Omental fat pad (tissue), 4 donors: ENCODE measurements at places on chromosomes 3 and 15.

DNA sequence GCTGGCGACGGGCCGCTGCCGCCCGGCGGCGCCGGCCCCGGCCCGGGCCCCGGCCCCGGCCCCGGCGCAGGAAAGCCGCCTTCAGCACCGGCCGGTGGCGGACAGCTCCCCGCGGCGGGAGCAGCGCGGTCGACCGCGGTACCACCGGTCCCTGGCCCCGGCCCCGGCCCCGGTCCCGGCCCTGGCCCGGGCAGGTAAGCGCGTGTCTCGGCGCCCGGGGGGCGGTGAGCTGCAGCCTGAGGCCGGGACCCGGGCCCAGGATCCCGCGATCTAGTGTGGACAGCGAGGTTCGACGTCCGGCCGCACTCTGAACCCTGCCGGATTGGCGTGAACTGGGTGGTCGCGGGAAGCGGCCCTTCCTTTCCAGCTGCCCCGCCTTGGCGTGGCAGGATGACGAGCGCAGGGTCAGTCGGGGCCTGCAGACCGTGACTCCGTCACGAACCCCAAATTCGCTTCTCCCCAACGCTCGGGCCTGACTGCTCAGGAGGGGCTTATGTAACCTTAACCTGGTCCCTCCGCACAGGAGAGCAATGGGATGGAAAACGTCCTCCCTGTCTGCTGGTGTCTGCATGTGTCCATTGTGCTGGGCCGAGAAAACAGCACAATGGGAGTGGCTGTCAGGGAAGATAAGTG is 472 bp downstream of the BSN start:
- DNase-seq: no peak

DNA sequence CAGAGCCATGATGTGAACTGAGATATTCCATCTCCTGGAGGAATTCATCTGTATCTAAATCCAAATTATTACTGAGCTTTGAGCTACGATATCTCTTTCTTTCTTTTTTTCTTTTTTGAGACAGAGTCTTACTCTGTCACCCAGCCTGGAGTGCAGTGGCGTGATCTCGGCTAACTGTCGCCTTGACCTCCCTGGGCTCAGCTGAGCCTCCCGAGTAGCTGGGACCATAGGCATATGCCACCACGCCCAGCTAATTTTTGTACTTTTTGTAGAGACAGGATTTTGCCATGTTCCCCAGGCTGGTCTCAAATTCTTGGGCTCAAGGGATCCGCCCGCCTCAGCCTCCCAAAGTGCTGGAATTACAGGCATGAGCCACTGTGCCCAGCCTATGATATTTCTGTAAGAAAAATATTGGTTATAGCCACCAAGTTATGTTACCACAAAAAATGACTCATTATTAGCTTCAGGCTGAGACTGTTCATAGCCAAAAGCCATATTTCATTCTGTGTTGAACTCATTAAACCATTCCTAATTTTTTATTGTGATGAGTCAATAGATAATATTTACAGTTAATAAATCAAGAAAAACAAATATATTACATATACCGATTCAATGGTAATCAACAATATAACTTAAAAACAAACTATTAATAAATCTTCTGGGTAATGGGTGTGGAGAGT is 27.1 kb upstream of the SLC30A4 start:
- DNase-seq: no peak

- DNase-seq: no peak
These were observed 5.6 kb downstream of the TIGIT start for GRCh38 chr3:114299421-114299820.

GRCh38 chr3:169759256-169759655 is 5.6 kb downstream of the TERC start:
- DNase-seq: no peak

DNA sequence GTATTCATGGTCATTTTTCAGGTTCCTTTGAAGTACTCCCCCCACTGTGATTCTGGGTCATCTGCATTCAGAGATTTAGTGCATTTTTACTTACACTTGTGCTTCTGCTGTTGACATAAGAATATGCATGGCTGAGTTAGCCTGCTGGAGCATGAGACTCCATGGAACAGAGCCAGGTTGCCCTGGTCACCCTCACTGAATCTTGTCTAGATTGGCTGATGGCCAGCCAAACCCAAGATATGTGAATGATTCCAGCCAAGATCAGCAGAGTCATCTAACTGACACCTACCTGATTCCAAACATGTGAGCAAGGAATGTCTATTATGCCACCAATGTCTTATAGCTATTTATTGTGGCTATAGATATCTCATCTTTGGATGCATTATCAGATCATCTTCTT is 25.1 kb downstream of the DTWD1 start:
- no peak for DNase-seq

DNA sequence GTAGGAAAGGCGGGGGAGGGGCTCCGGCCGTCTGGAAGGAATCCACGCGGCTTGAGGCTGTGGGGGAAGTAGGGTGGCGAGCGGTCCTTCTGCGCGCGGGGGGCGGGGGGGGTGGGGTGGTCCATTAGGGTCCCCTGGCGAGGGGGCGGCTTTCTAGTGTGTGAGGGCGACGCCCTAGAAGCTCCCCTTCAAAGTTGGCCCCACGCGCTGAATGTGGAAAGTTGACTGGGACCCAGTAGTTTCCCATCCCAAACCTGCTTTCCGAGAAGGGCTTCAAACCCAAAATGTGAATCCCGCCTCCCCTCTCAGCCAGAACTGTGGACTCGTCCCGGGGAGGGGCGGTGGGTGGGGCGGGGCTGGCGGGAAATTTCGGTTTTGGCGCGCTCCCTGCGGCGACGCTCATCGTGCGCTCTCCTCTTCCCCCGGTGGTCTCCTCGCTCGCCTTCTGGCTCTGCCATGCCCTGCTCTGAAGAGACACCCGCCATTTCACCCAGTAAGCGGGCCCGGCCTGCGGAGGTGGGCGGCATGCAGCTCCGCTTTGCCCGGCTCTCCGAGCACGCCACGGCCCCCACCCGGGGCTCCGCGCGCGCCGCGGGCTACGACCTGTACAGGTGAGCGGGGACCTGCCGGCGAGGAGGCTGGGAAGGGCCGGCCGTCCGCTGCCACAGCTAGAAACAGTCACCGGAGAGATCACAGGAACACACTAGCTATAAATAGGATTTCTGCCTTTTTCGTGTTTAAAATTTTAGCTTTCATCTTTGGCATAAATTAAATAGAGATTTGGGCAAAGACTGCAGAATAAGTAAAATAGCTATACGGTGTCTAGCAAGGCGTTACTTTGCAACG is 790 bp downstream of the DUT start:
- peak; percentile 27 for DNase-seq

GRCh38 chr15:62558640-62559380 is 393.7 kb upstream of the C2CD4B start:
- no peak for DNase-seq

GRCh38 chr3:128585189-128585588 is 65.4 kb downstream of the RPN1 start:
- no peak for DNase-seq

DNA sequence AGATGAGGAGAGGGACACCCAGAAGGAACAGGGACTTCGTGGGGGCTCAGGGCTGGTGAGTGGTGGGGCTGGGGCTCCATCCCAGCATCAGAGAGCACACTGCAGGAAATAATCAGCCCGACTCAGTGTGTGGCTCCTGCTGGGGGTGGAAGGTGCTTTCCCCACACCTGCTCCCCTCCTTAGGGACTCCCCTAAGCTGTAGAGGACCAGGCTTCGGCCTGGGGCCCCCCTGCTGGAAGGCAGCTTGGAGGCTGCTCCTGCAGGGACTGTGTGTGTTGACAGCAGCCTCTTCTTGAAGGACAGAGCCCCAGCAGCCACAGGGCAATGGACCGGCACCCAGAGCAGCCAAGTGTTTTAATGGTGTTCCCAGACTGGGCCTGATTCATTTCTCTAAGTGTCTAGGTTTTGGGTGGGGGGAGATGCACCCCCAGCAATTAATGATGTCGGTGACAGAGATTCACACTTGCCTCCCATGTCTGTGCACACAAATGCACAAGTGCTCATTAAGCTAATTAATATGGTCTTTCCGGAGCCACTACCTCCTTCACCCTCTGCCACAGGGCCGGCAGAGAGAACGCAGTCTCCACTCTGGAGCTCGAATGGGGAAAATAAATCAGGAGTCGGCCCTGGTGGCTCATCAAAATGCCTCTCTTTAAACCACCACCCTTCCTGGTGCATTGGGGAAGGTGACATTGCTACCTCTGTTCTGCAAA is 16.9 kb upstream of the FGD5 start:
- no peak for DNase-seq

DNA sequence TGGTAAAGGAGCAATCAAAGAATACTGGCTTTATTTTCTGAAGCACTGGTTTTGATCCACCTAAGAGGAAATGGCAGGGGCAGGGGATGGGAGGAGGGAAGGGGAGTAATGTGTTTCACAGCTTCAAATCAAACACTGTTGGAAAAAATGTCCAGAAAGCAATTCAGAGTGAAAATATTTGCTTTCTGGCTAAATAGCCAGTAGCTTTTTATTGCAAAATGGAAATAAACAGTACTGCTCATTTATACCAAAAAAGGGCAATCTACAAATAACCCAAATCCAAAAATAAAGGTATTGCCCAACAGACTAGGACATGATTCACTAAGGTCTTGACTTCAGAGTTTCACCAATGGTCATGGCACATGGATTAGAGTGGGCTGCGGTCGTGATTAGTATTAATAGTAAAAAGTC is 279.3 kb upstream of the THBS1 start:
- DNase-seq: no peak

DNA sequence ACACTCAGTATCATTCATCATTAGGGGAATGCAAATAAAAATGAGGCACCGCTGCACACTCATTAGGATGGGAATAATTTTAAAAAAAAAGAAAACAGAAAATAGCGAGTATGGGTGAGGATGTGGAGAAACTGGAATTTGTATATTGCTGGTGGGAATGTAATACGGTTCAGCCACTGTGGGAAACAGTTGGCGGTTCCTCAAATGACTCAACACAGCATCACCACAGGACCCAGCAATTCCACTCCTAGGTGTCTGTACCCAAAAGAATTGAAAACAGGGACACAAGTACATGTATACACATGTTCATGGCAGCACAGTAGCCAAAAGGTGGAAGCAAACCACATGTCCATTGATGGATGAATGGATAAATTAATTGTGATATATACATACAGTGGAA is 35.2 kb upstream of the RFTN1 start:
- no peak for DNase-seq

- no peak for DNase-seq
These were observed 147.9 kb upstream of the ABI3BP start for GRCh38 chr3:101141135-101141534.

- no peak for DNase-seq
These were observed 683.5 kb downstream of the TUSC7 start for GRCh38 chr3:117393119-117393518.

- DNase-seq: no peak
These were observed 92.0 kb downstream of the TMEM108 start for GRCh38 chr3:133130168-133130567.

- DNase-seq: no peak
These were observed 176.6 kb downstream of the KLHL25 start for GRCh38 chr15:85618228-85618505.

DNA sequence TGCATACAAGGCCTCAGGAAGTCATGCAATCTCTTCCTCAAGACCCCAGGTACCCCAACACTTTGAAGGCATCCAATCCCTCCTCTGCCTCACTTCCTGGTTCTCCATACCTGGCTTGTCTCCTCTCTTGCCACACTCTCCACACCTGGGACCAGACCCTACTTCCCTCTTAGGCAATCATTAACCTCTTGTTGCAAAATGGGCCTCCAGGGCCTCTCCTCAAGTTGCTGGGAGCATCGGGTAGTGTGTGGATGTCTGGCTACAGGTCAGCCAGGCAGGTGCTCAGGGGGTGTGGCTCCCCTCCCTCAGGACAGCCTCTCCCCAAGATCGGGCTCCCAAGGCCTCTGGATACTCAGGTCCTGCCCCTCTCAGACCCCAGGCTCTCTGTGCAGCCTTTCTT is 8.6 kb downstream of the PLA2G4E start:
- DNase-seq: no peak

DNA sequence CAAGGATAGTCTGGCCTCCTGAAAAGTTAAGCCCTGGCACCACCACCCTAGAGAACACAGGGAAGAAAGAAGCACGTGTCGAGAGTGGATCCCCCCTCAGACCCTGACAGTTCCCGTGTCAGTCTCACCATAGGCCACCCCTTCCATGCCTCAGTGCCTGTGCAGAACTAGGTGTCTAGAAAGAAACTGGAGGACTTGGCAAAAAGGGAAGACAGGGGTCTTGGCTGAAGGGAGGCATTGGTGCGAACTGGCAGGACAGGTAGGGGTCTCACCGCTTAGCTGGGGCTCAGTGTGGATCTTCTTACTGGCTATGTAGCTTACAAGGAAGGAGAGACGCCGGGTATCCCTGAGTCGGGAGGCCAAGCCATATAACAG is 518 bp downstream of the QARS1 start:
- no peak for DNase-seq

DNA sequence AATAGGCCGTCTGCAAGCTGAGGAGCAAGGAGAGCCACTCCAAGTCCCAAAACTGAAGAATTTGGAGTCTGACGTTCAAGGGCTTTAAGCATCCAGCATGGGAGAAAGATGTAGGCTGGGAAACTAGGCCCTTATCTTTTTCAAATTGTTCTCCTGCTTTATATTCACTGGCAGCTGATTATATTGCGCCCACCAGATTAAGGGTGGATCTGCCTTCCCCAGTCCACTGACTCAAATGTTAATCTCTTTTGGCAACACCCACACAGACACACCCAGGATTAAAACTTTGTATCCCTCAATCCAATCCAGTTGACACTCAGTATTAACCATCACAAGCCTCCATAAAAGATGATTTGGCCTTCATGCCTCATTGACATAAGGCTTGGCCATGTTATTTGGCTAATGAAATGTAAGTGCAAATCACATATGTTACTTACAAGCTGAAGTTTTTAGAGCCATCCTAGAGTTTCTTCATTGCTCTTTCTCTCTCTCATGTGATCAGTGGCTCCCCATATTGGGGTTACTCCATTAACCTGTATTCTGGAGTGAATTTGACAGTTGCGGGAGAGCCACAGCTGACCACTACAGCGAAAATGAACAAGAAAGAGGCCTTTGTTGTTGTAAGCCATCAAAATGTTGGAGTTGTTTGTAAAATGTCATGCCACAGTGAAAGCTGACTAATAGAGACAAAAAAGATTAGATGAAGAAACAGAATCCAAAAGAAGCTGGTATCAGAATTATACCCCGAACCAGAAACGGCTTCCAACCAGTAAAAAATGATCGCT is 61.7 kb downstream of the GBE1 start:
- DNase-seq: no peak

DNA sequence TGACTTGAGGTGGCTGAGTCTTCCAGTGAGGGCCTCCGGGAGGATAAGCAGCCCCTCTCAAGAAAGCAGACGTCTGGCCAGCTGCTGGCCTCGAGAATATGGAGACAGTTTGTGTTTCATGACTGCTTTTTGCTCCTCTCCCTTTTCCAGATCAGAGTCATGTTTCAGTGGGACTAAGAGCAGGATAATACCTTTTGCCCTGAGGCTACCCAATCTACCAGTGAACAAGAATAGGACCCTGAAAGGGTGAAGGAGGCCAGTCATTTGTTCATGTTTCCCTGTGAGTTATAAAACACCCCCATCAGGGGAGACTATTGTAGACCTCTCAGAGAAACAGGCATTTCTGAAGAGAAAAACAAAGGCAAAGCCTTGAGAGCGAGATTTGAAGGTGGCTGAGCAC is 137.4 kb downstream of the RYR3 start:
- no peak for DNase-seq

GRCh38 chr3:13748276-13748879 is 131.5 kb downstream of the WNT7A start:
- DNase-seq: no peak

- no peak for DNase-seq
These were observed 140.9 kb downstream of the TFG start for GRCh38 chr3:100850156-100850555.
